ENCODE measurements at places on chromosomes 12 and 14. TPM values are rescaled to one million over a fixed set of nuclear protein-coding genes. Genes with fewer than 3 reads are reported as not detected.

Gene PRIMA1
- 12.4 TPM for total RNA-seq

- no peak for DNase-seq
Measured at GRCh38 chr14:92564344-92565039, 50.9 kb downstream of the RIN3 start.

- DNase-seq = peak; percentile 54
Measured at GRCh38 chr14:23433457-23433856, 2.0 kb downstream of the MYH7 start.

Gene SLC38A4
- total RNA-seq = 0.68 TPM

DNA sequence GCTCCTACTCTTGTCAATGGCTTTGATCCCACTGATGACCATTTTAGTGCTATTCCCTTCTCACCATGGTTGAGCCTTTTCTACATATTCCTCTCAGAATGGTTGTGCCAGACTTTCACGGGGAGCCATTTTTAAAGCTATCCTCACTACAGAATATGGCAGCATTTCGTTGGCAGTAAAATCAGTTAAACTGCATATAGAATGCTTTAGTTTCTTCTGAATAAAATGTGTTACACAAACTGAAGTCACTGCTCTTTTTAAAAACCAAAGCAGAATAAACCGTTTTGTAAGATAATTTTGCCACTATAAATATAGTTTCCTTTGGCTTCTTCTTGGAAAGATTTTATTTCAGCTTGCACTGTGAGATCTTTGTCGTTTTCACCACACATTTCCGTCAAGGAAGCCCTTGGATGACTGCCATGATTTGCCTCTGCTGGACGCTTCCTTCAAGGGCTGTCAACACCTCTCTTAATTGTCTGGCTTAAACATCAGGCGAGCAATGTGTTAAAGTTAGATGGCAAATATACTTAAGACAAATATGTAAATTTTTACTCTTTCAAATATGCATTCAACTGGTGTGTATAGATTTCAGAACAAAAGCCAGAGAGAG lies 624.2 kb downstream of the DIO2 start:
- DNase-seq = no peak

- no peak for DNase-seq
Measured at GRCh38 chr12:124109760-124110159, 136.7 kb downstream of the ZNF664 start.

- DNase-seq = no peak
Measured at GRCh38 chr14:53468876-53469275, 315.8 kb upstream of the DDHD1 start.

Gene HELB
- total RNA-seq = 8.6 TPM

- no peak for DNase-seq
Measured at GRCh38 chr14:80906946-80907345, 34.6 kb downstream of the CEP128 start.

DNA sequence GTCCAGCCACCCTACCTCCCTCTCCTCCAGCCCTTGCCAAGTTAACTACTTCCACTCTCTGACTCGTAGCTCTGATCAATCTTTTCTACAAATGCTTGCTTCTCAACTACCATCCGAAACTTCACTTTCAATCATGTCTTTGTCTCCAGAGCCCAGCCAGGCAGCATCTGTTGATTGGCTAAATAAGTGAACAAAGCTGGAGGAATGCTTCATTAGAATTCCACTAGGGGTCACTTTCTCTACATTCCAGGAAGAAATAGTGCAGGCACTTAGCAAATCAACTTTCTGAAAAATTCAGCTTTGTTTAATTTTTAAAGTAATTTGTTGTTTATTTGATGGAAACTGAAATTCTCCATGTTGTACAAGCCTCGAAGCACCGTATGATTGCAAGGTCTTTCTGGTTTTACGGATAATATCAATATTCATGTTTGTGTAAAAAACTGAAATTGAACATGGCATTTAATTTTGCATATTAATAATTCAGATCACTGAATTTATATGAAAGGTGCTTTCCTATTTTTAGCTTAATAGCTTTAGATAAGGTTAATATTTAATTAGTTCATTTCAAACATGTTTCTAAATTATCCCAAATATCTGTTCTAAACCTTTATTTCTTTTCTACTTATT lies 32.4 kb upstream of the HELB start:
- no peak for DNase-seq

Gene ZC2HC1C
- total RNA-seq = 3.6 TPM

All from sigmoid colon (tissue), 7 donors.